ENCODE measurements at places on chromosomes 5 and 9.

DNA sequence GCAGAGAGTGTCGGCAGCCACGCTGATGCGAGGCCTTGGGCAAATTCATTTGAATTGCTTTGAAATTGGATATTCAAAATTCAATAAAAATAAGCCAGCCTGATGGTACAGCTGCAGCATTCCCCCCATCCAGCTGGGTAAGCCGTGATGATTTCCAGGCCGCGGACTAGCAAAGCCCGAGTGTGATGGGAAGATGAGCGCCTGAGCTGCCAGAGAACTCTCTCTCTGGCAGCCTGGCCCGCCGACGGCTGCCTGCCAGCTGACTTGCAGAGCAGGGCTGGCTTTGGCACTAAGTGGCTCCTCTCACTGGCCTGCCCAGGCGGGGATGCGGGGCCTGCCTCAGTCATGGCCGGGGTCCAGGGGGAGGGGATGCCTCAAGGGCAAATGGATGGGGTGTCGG lies 268.3 kb upstream of the WWC1 start:
- no peak for DNase-seq

- no peak for DNase-seq
Observed at GRCh38 chr9:8315211-8315610, 515.6 kb upstream of the DMAC1 start.

GRCh38 chr9:134485653-134486052 lies 155.9 kb upstream of the COL5A1 start:
- DNase-seq: no peak

GRCh38 chr5:172593721-172594235 lies 47.3 kb upstream of the NEURL1B start:
- DNase-seq: no peak

DNA sequence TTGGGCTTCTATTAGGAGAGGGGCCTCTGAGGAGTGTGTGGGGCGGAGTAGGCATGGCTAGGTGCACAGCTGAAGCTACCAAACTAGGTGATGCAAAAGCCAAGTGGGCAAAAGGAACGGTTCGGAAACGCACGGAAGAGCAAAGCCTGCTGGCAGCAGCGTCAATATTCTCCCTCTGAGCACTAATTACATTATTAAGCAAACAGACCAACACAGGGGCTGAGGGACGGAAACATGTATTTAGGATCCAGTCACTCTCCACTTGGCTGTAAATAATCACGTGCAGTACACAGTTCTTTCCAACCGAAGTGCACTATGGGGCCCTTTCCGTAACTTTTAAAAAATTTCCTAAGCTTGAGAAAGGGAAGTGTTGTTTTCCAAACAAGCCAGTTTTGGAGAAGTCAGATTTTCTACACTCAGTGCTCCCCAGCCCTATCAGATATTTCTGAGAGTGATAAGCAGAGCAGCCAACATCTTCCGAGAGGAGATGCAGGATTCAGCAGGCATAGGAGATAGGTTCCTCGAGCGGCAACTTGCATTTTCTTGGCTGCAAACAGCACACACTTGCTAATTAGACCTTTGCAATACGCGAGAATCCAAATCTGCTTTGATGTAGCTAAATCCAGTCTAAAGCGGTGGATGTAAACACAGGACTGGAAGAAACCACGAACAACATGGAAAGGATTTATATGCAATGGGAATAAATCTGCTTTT lies 217.2 kb upstream of the TBCA start:
- no peak for DNase-seq

GRCh38 chr5:179301796-179302195 lies 43.5 kb downstream of the ADAMTS2 start:
- no peak for DNase-seq

Data from effector CD8-positive, alpha-beta T cell (primary cell).